Left lobe of liver (tissue), 2 donors: ENCODE measurements at places on chromosomes 7 and 10. TPM values are rescaled to one million over a fixed set of nuclear protein-coding genes. Genes with fewer than 3 reads are reported as not detected.

The PRF1 gene
- 1.1 TPM for total RNA-seq

The FANK1 gene
- total RNA-seq, result not detected

The ZFYVE27 gene
- total RNA-seq, result 10.7 TPM

The AOAH gene
- total RNA-seq, result 3.3 TPM

GRCh38 chr7:7761974-7762779, 43.8 kb upstream of the RPA3 start:
- no peak for DNase-seq

DNA sequence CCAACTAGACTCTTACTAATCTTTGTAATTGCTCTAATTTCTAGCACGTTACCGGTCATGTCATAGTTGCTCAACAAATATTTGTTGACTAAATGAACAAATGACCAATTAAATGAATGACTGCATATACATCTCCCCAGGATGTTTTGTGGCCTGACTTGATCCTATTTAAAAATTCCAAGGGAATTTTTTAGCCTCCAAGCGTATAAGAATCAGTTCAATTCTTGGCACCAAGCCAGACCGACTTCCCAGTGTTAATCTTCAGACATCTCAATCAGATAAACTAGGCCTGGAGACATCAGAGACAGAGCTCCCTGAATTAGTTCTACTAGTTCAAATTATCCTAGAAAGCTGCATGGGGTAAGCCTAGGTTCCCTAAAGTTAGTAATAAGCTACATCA, 96.0 kb downstream of the GSAP start:
- no peak for DNase-seq
